ENCODE measurements at places on chromosomes 2 and 18.

DNA sequence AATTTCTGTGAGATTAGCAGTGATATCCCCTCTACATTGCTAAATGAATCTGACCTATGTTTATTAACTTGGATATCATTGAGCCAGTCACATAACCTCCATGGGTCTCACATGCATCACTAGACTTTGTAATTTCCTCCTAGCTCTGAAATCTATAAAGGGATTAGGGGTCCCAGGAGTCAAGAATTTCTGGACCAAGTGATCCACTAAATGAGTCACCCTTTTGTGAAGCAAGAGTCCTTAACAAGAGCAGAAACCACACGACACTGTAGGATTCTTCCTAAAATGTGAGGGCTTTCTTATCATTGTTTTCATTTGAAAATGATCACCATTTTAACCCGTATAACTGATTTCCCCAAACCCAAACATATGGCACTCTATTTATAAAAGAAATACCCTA is 90.3 kb downstream of the DHRS9 start:
- DNase-seq: no peak

DNA sequence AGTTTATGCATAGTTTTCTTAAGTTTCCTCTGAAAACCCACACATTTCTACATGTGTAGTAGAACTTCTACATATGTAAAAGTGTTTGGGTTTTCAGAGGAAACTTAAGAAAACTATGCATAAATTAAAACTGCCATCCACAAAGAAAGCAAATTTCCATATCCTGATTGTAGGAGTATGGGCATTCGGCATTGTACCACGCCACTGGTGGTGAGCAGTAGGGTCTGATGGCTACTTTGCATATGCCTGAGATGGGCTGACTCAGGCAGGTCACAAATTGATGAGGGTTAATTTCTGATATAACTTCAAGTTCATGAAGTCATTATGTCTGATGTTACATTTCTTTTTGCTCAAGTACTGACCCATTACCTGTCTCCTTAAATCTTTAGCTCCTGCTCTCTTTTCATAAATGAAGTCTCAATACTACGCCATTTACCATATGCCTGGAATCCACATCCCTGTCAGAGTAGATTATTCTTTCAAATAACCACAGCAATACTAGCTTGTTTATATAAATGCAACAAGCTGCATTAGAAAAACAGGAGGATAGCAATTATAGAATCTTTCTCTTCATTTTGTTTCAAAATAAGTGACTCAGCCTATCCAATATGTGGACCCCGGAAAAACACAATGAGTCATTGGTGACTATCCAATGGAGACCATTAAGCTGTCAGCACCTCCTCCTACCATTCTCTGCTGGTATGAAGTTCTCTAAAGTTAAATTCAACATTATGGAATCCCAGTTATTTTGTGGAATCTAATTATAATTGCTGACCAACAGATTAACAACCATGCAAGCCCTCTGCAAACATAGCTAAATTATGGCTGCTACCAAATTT is 355.2 kb upstream of the UBE2E3 start:
- no peak for DNase-seq

DNA sequence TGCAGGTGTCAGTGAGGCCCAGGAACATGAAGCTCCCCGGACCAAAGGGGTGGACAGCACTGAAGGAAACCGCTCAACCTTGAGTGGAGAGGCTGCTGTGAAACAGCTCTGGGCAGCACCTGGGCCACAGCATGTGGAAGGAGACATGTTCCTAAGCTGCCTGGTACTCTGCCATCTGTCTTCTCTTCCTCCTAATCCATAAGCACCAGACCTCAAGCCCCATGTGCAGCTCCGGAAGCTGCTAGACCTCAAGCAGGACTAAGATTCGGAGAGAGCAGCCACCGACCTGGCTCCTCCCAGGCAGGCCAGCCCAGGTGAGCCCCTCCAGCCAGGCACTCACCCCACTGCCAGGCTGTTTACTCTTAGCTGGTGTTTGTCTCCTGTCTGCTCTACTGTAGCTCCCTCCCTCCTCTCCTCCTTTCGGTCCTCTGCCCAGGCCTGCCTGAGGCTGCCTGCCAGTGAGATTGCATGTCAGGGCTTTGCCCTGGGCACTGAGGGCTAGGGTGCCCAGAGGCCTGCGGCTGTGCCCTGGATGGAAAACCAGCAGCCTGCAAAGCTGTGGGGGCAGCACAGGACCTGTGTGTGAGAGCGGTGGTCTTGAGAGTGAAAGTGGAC is 53.7 kb downstream of the BCL11A start:
- no peak for DNase-seq

DNA sequence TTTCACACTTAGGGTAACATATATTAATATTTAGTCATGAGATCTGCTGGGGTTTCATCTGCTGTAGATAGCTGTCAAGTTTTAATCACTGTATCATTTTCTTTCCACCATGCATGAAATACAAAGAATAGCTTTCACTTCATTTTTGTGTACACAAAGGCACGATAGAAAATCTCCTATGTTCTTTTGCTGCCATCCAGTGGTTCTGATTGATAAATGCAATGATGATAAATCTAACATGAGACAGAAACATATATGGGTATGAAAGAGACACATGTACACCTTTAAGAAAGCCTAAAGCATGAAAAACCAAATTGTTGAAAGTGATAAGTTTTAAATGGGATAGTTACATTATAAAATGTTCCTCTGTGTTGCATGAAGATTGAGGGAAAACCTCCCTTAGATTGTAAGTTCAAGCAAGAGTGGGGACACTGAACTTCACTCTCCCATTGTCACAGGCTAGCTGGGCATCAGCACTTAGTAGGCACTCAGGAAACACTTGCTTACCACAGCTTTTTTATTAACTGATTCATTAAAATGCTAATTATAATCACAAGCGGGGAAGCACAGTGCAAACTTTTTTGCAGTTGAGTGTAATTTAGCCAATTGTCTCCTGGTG is 31.2 kb downstream of the C1D start:
- DNase-seq: no peak

DNA sequence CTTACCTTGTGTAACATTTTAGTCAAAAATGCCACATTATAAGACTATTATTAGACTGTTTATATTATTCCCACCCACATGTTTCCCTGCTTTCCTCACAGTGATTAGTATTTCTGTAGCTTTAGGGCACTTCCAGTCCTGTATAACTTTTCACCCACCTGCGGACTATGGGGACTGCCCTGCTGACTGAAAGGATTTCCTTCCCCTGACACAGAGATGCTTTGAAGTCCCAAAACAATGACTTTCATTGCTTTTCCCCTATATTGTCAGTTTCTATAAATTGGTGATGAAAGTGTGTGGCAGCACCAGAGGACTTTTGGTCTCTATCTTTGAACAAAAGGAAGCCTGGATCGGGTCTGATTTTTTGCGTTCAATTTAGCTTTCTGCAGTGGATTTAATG is 59.0 kb upstream of the OTX1 start:
- no peak for DNase-seq
